ENCODE measurements at places on chromosomes 3 and 15. TPM values are rescaled to one million over a fixed set of nuclear protein-coding genes. Genes with fewer than 3 reads are reported as not detected.

DNA sequence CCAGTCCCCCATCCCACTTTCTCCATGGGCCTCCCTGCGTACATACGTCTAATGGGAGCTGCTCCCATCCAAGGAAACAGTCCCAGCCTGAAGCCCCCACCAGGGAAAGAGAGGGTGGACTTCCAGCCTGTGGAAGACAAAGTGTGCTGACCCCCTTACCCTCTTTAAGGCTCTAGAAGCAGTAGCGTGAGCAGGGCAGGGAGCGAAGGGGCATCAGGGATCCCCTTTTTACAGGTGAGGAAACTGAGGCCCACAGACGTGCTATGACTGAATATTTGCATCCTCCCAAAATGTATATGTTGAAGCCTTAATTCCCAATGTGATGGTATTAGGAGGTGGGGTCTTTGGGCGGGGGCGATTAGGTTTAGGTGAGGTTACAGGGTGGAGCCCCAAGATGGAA, 83.4 kb downstream of the TOP2B start:
- DNase-seq: no peak

DNA sequence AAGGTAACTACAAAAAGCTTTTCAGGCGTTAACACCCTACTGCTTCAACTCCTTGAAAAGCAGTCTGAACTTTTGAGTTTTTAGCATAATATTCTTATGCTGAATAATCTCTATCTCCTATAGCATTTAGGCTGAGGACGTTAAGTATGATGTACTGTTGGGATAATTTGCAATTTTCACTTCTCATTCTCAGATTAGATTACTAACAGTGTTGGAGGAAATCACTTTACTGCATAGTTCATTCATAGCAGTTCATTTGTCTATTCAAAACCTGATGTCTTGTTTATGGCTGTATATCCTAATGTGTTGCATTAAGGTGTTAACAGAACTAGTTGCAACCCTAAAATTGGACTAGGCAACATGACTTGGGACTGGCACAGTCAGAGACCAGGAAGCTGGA, 983.1 kb downstream of the FHIT start:
- no peak for DNase-seq

- no peak for DNase-seq
Measured at GRCh38 chr15:63313825-63314224, 36.4 kb downstream of the APH1B start.

DNA sequence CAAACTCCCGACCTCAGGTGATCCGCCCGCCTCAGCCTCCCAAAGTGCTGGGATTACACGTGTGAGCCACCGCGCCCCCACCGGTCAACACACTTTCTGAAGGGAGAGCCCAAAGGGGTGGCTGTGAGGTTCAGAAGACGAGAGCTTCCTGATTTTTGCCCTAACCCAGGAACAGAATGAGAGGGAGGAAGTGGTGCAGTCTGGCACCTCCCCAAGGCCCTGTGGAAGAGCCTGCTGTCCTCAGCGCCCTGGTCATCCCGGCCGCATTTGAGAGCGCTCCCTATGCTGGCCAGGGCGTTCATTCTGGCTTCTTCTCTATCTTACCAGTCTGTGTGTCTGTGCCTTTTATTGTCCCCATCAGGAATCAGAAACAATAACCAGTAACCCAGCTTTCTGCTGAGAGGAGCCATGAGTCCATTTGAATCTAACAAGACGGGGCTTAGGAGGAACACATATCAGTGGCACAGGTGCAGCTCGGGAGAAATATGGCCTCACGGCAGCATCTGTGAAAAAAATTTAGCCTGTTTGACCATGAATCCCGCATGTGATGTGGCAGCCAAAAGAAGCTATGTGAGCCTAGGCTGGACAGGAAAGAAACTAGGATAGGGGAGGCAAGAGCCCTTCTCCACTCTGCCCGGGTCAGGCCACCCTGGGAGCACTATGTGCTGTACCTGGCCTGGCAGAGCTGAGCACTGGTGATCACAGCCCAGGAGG, 12.9 kb downstream of the BDH1 start:
- no peak for DNase-seq

- no peak for DNase-seq
Measured at GRCh38 chr15:80978685-80979329, 10.8 kb downstream of the MESD start.

- DNase-seq: peak; percentile 81
Measured at GRCh38 chr15:57611938-57612337, 20.2 kb downstream of the MYZAP start.

GRCh38 chr3:182122779-182123178, 411.1 kb downstream of the SOX2 start:
- DNase-seq: no peak

- peak; percentile 64 for DNase-seq
Measured at GRCh38 chr15:74958320-74958907, 1.8 kb upstream of the RPP25 start.

The CHRM5 gene
- total RNA-seq: not detected

The MYLK gene
- total RNA-seq: 181 TPM

Measured in breast epithelium (tissue), 4 donors.